NCI-H460 (cell line): ENCODE measurements at places on chromosomes 7 and 10.

GRCh38 chr10:11642566-11642965 lies 31.1 kb upstream of the USP6NL start:
- no peak for DNase-seq

- no peak for DNase-seq
Observed at GRCh38 chr10:72375173-72375572, 20.5 kb upstream of the DNAJB12 start.

DNA sequence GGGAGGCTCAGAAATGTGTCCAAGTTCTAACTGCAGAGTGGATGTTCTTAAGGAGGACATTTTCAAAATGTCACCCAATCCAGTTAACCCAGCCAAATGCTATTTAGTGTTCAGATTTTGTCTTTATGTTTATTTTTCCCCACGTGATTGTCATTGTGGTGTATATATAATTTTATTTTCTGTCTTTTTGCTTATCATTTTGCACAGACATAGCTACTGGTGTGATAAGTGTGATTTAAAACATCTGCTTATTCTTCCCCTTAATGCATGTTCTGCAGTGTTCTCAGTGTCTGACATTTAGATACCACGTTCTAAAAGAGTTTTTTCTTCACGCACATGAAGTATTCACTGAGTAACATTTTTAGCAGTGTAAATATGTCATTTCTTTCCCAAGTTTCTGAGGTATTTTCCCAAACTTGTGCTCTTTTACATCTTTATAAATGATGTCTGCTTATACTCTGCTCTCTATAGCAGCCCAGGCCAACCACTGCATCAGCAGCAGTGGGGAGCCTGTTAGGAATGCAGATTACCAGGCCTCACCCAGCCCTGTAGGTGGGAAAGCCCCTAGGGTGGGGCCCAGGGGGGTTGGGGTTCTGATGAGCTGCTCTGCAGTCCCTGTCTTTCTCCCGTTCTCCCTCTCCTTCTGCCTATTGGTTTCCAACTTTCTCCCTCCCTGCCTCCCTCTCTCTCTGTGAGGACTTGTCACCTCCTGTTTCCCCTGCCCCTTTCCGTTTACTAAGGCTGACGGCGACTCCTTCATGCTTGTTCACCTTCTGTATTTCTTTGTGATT lies 20.8 kb downstream of the ADCY1 start:
- no peak for DNase-seq

DNA sequence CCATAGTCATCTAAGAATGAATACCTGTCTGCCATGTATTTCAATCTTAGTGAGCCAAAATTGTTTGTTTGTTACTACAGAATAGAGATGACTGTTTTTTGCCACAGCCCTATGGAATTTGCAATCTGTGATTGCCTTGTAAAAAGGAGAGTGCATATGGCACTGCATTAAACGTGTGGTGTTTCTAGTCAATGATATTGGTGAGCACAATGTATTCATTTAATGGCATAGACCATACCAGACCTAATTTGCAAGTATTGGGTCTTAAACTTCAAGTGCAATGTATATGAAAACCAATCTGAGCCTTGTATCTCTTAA lies 11.3 kb downstream of the INSIG1 start:
- DNase-seq: no peak

GRCh38 chr7:125391921-125392320 lies 462.3 kb upstream of the POT1 start:
- no peak for DNase-seq

DNA sequence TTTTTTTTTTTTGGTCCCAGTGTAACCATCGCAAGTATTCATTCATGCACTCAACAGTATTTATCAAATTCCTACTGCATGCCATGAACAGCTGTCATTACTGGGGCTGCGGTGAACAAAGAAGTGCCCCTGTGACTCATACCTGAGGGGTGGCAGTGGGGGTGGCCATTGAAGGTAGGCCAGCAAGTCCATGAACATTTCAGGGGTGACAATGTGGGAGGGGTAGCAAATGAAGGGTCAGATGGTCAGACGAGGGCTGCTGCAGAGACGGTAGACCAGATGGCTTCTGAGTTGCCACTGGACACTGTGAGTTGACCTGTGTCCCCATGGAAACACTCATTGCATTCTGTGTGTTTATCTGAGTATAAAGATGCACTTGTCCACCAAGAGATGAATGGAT lies 92.5 kb upstream of the PITRM1 start:
- no peak for DNase-seq

DNA sequence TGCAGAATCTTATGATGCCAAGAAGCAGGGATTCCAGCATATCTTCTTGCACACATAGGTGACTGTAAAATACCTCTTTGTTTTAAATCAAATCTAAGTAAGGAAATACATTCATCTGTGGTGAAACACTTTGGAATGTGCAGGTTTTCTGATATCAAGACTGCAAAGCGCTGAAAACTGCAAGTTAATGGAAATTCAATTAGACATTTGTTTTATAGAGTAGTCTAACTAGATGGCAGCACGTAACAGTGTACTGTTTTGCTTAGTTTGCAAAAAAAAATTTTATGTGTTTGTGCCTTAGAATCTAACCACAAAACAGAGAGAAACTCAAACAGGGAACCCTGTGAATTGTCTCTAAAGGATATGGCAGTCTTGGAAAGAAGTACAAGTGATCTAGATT lies 259.2 kb downstream of the HDAC9 start:
- no peak for DNase-seq

- DNase-seq: no peak
Observed at GRCh38 chr10:48632166-48632565, 27.3 kb upstream of the ARHGAP22 start.

- DNase-seq: no peak
Observed at GRCh38 chr10:1412531-1413189, 324.7 kb downstream of the ADARB2 start.

DNA sequence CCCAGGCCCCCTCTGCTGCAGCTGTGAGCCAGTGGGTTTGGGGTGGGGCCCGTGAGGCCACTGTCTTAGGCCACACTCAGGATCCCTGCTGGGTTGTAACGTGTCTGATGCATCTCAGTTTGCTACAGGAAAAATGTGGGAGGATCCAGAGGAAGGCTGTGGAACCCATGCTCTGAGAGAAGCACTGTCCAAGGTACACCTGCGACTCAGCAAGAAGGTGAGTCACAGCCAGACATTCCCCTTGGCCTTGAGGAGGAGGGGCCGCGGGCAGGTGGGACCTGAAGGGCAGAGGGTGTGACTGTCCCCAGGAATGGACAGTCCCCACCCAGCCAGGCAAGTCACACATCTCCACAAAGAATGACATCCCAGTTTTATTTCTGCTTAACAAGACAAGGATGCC lies 27.8 kb upstream of the C10orf120 start:
- DNase-seq: no peak

- no peak for DNase-seq
Observed at GRCh38 chr7:48458701-48459524, 287.7 kb downstream of the ABCA13 start.

DNA sequence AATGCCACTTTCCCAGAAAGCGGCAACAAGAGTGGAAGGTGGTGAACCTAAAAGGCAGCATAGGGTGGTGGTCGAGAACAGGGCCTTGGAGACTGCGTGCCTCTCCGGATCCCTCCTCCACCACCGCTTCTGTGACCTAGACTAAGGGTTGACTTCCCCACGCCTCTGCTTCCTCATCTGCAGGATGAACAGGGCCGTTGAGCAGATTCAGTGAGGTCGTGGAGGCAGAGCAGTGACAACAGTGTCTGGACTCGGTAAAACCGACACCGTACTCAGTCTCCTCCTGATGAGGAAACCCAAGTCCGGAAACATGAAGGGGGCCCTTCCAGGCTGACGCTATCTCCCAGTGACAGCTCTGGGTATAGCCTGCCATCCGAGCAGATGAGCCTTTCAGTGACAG lies 162.6 kb downstream of the CELF2 start:
- DNase-seq: no peak

GRCh38 chr7:45647967-45648670 lies 74.0 kb downstream of the ADCY1 start:
- DNase-seq: no peak

- DNase-seq: no peak
Observed at GRCh38 chr7:159130820-159131219, 13.8 kb downstream of the VIPR2 start.

DNA sequence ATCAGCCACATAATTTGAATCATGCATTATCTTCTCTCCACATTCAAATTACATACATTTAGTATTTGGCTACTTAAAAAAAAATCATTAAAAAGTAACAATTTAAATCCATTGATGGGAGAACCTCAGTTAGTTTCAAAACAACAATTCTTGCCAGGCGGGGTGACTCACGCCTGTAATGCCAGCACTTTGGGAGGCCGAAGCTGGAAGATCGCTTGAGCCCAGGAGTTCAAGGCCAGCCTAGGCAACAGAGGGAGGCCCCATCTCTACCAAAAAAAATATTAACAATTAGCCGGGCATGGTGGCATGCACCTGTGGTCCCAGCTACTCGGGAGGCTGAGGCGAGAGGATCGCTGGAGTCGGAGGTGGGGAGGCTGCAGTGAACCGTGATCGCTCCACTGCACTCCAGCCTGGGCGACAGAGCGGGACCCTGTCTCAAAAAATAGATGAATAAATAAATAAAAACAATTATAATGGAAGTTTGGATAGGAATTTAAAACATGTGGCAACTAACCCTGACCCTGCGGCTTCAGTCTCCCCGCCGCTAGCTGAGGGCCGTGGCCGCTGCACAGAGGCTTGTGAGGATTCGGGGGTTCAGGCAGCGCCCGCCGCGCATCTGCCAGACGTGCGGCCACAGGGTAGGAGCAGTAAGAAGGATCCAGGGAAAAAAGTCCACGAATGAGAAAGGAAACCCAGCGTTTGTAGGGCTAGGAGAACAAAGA lies 1.1 kb upstream of the CSGALNACT2 start:
- no peak for DNase-seq

GRCh38 chr7:122766593-122766992 lies 63.9 kb upstream of the RNF148 start:
- DNase-seq: no peak

- DNase-seq: no peak
Observed at GRCh38 chr7:121485467-121486243, 89.5 kb upstream of the FAM3C start.

DNA sequence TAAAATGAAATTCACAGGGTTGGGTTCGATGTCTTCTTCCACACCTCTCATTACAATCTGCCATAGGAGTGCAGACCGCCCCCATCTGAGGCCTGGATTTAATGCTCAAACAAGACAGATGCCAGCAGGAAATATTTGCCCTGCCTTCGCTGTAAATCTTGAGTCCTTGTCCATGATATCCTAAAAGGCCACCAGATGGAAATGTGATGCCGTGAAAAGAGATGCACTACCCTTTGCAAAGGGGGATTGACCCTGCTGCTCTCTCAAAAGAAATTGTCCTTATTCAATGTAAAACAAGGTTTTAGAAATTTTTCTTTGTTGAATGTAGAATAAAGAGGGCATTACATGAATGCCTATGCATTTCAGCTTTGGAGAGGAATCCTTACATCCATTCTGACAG lies 37.5 kb downstream of the AGAP4 start:
- DNase-seq: no peak

DNA sequence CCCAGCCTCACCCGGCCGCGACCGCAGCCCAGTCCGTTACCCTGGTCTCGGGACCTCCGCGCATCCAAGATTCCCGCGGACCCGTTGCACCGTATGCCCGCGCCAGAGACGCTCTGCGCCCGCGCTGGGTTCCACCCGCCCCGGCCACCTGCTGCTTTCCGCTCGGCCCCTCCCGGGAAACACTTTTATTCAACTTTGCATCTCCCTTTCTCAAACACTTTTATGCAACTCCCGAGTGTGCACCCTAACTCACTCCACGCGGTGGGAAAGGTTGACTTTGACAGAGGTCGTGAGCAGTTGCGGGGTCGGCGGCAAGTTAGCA lies at the start of gene ODAD2:
Gene ODAD2 (minus strand): TSS at position 126 of the 322 bp plus-strand sequence. CDS start 3,937 bp downstream, outside the sequence.
- no peak for DNase-seq

DNA sequence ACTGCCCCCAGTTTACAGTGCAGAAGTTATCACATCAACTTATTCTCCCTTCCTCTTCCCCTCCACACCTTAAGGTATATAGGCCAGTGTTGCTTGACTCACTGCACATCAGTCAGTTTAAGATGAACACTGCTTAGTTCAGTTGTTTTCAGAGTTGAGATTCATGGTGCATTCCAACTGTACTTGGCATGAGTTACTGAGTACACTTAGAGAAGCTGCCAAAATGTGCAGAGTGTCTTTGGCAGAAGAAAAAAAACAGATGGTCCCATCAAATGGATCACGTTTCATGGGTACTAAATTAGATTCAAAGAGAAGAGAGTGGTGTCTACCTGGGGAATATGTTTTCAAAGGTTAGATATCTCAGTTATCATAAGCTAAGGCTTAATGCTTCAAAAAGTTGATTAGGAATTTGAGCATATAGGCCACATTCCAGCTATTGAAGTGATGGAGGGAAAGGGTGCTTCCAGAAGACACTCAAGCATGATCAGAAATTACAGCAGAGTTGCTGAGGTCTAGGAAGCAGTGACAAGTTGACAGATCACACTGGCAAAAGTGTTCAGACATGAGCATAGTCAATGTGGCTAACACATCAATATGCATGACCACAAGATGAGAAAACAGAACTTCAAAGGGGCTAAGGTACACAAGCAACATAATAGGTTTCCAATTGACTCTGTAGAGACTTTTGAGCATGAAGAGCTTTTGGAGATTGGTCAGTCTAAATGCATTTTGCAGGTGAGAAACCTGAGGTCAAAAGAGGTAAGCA lies 579.2 kb upstream of the CELF2 start:
- DNase-seq: no peak
